G401 (cell line): ENCODE measurements at places on chromosomes 12 and 14.
A peak's percentile ranks its signal among the peaks of the same experiment; 100 is the strongest.

GRCh38 chr14:58239244-58240195 lies 5.1 kb upstream of the PSMA3 start:
- DNase-seq: peak; percentile 84

GRCh38 chr14:101817501-101818001 lies 56.0 kb downstream of the PPP2R5C start:
- no peak for DNase-seq

DNA sequence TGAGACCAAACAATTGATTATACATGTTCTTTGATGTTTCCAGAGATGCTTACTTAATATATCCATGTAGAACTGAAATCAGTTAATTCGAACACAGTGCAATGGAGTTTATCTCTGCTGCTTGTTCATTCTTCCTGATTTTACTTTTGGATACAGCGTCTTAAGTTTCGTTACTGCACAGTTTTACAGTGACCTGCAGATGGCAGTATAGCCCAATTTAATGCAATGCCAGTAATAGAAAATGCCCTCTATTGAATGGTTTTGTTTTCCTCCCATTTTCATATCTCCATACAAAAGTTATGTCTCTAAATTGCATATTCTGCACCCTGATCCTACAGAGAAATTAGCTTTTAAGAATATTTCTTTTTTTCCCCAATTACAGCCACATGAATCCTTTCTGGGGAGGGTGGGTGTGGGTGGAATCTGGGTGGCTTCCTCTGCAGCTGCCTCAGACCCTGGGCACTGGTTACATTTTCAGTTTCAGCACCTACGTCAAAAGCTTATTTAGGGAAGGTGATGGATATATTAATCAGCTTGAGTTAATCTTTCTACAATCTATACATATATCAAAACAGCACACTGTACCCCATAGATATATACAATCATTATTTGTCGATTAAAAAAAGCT lies 101.1 kb upstream of the DCD start:
- DNase-seq: peak; percentile 48

DNA sequence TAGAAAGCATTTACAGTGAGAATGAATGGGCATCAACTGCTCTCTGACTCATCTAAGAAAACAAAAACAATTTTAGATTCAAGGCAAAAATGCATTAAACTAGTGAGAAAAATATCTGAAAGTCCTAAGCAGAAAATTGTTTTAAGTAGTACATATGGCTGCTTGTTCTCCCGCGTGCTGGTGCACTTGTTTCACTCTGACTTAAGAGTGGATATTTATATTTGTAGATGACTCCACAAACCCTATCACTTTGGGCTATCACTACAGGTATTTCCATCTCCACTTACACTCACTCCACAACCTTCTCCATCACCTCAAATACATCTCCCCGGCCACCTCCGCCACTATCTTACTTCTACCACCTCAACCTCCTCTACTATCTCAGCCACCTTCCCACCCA lies 253.9 kb upstream of the EGLN3 start:
- DNase-seq: no peak

DNA sequence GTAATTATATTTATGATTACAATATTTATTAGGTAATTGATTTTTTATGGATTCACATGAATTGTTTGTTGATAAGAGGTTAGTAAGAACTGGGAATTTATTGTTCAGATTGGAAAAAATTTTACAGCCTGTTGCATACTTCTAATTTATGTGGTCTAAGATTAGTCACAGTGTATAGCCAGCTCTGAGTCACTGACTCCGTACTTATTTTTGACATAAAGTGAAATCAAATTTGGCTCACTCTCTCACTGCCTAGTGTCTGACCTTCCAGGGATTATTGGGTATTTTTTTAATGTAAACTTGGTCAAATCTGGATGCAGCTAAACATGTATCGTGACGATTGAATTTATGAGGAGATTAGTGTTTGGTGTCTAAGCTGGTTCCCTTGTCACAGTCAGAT lies 109.3 kb downstream of the PTPRQ start:
- DNase-seq: no peak

- DNase-seq: no peak
Observed at GRCh38 chr12:31973818-31974217, 14.6 kb downstream of the RESF1 start.

- no peak for DNase-seq
Observed at GRCh38 chr12:63965936-63966605, 121.6 kb downstream of the SRGAP1 start.

- DNase-seq: no peak
Observed at GRCh38 chr14:105138021-105138541, 30.5 kb downstream of the JAG2 start.
